NCI-H2029 treated with DMSO at 0.1 percent for 48 hours (cell line): ENCODE measurements at places on chromosomes 6 and 20.
A peak's percentile ranks its signal among the peaks of the same experiment; 100 is the strongest.

GRCh38 chr6:152164957-152165356, 357.5 kb downstream of the ESR1 start:
- DNase-seq: no peak

GRCh38 chr6:39432330-39433025, 110.0 kb upstream of the KCNK16 start:
- no peak for DNase-seq

- peak; percentile 69 for DNase-seq
Observed at GRCh38 chr6:158799051-158799792, 19.9 kb downstream of the EZR start.

GRCh38 chr6:113486199-113486598, 370.9 kb upstream of the MARCKS start:
- no peak for DNase-seq

DNA sequence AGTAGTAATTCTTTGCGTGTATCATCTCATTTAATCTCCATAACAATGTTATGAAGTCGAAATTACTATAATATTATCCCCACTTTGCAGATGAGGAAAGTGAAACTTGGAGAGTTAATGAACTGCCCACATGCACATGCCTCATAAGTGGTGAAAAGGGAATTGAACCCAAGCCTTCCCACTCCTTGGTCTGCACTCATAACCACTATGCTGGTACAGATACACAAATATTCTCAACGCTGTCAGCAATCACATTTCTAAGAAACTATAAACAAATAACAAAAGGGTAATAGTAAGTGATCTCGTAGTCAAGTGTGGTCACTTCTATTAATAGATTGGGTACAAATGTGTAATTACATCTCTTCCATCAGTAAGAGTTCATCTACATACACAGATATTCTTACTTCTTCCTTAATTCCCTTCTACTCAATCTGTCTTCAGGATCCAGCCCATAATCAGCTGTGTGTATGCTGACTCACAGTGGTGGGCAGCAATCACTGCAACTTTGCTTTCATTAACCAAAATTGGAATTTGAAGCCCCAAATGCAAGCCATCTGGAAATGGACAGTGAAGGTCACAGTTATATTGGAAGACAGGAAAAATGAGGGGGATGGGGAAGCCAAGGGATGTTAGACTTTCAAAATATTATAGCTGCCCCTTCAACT, 6.6 kb downstream of the PRSS35 start:
- DNase-seq: no peak

DNA sequence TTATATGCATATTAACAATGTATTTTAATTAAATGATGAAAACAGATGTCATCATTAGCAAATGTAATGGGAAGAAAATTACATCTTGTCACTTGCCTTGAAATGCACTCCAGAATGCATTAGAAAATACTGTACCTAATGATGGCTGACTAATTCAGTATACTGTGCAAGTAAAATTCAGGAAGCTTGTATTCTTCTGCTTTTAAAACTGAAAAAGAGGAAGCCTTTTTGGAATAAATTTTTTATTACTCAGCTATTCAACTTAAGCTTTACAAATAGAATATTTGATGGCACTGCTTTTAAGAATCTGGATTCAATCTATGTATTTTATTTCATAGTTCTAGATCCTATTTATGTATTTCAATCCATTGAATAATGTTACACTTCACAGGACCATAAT, 195.5 kb downstream of the RIMS1 start:
- DNase-seq: no peak

- no peak for DNase-seq
Observed at GRCh38 chr20:64256282-64256935, 861 bp downstream of the PCMTD2 start.

DNA sequence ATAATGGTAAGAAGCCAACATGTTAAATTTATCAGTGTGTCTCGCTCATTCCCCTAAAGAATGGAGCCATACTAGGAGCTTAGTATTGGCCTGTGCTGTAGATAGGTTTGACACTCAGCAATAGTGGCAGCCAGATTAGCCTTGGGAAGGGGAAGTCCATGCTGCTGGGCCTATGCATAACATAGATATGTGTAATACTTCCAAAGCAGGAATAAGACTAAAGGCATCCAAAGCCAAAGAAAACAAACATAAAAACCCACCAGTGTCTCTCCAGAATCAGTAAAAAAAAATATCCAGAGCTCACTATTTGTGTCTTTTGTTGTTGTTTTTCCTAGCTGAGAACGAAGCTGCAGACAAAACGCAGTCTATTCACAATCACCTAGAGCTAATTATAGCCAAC, 104.2 kb upstream of the STXBP5 start:
- no peak for DNase-seq

- DNase-seq: no peak
Observed at GRCh38 chr6:17091122-17091521, 10.7 kb upstream of the STMND1 start.

DNA sequence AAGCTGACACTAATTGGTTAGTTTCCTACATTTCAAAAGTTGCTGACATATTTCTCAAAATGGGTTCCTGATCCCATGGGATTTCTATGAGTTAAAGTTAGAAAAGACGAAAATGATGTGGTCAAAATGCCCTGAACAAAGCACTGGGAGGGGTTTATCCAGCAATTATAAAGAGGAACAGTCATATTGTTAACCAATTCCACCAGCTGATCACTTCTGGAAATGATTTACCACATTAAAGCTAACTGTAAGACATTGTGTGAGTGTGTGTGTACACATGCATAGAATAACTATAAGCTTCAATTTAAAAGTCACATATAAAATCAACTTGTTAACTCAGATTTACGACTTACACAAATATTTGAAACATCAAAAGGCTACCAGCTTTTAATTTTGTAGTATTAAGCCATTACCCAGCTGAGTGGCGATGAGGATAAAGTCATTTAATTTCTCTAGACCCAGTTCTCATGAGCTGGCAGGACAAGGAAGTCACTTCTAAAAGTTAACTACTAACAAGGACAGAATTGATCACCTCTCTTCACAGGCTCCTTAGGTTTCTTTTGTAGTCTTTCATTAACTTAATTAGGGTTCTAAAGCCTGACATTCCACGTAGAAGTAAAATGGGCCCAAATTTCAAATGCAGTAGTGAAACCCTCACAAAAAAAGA, 40.4 kb downstream of the MAN1A1 start:
- DNase-seq: no peak

DNA sequence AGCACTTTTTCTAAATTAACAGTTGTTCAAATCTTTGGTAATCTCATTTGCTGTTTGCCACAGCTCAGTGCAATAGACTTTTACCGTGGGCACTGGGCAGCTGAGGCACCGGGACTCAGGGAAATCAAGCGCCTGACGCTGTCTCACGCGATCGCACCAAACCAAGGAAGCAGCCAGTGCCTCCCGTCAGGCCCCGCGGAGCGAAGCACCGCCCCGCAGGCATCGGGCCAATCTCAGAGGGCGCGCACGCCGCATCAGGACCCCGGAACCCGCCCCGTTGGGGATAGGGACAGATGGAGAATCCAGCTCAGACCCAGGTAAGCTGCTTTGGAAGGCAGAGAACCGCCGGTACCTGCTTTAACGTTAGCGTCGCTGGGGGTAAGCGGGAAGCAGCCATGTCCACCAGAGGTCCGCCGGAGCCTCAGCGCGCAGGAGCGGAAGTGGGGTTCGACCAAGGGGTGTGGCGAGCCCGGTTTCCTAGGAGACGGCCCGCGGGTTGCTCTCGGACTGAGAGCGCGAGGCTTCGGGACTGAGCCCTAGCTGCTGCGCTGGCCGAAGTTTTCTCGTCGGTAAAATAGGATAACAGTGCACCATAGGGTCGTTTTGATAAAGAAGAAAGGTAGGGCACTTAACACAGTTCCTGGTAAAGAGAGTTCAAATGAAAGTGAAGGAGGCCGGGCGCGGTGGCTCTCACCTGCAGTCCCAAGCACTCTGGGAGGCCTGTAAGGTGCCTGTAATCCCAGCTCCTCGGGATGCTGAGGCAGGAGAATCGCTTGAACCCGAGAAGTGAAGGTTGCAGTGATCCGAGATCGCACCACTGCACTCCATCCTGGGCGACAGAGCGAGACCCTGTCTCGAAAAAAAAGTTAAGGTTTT, at the start of gene LYRM2:
TSS of gene LYRM2 (minus strand) at position 428 of the 876 bp plus-strand sequence. CDS start at position 397, 31 bp downstream.
- peak; percentile 87 for DNase-seq

DNA sequence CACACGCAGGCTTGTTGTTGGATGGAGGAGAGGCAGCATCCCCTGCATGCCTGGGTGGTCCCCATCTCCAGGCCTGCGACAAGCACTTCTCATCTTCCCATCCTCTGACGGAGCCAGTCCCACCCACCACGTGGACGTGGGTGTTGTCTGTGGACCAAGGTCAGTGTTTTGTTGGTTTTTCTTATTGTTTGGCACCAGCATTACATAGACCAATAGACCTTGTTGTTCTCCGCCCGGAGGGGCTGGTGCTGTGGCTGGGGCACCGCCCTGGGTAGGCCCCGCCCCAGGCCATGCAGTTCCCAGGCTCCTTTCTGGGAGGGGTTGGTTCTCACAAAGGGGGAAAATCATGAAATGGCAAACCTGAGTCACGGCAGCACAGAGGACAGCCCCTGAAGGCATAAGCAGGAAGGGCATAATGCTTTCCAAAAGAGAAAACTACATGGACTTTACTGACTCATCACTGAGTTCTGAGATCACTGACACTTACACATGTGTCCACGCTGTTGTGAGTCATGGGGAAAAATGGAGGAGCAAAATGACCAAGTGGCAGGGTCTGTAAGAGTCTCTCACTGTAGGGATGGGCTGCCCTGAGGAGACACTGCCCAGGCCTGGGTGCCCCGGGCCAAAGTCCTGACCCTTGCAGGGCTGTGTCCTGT, 90.8 kb downstream of the THBS2 start:
- no peak for DNase-seq

- DNase-seq: no peak
Observed at GRCh38 chr6:74075323-74075722, 379.3 kb downstream of the CD109 start.

DNA sequence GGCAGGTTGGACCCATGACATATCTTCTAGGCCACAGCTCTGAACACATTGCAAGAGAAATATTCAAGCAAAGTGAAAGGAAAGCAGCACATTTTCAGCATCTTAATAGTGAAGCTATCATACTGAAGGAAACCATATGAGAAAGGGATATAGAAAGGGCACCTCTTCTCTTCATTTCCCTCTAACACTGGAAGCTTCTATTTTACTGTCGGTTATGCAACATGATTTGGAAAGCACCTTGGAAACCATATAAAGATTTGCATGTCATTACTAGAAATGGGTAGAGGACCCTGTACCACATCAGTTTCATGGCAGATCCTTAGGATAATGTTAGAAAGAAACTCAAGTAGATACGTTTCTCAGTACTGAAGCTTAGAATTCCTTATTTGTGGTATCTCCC, 70.5 kb upstream of the HMGN3 start:
- no peak for DNase-seq

- DNase-seq: no peak
Observed at GRCh38 chr6:167948716-167949115, 48.8 kb upstream of the KIF25 start.

- DNase-seq: no peak
Observed at GRCh38 chr6:117783279-117783678, 108.0 kb downstream of the NUS1 start.

DNA sequence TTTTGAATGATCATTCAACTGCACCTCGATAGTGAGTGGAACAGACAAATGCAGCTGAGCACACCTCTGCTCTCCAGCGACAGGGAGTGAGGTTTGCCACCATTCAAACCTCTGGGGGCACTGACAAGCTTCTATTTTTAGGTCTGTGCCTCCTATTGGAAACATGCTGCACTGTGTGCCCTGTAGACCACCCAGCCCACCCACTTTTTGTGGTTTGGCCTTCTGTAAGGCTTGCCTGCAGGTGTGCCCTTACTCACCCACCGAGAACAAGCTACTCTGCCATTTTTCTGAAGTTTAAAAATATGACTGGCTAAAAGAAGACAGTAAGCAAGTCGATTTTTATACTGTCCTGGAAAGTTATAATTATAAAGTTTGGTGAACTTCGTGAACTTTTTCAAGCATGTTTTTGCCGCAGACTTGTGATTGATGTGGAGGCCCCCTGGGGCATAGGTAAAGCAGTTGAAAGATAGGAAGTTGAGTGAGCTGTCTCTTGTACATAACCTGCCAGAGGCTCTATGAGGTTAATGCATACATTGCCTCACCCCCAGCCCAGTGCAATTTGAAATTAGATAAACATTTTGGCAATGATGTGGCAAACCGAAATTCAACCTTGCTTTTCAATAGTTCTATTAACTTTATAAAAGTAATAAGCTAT, 53.8 kb downstream of the ADGRG6 start:
- no peak for DNase-seq

DNA sequence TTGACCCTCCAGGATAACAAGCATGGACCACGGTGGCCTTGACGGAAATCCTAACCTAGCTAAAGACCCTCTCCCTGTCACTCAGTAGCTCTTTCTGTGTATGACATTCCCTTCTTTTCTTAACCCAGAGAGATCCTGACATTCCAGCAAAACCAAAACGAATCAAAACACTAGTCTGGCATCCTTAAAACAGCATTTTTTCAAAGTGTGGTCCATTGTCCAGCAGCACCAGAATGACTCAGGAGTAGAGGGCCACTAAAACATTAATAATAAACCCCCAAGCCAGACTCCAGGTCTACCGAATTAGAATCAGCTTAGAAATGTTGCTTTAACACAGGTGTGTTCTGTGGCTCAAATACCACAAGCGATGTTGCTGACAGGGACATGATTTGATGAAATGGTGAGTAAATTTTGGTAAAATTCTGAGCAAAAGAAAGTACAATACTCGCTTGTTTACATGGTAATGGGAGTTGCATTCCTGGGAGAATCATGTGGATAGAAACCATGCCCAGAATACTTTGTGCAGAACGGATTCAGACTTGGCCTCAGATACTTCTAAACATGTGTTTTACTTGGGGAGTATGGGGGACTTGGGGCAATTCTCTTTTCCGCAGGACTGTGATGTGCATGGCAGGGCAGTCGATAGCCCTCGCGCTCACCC, 174.2 kb upstream of the KCNG1 start:
- DNase-seq: no peak

- DNase-seq: no peak
Observed at GRCh38 chr6:6586671-6587526, 1.6 kb upstream of the LY86 start.

GRCh38 chr20:58832457-58832856, 18.2 kb downstream of the GNAS-AS1 start:
- no peak for DNase-seq

DNA sequence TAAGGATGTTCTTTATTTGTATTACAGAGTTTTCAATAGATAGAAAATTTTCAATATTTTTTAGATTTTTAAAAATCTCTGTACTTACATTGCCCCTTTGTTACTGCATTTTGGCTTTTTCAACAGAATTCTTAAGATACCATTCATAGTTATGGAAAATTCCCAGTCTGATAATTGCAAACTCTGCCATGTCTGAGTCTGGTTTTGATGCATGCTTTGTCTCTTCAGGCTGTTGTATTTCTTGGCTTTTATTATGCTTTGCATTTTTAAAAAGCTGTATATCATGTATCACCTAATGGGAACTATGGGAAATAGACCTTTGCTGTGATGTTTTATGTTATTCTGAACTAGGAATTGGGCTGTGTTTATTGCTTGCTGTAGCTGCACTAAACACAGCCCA, 898.9 kb upstream of the ADGRB3 start:
- DNase-seq: no peak
